ENCODE measurements at places on chromosomes 11 and 22.

- no peak for DNase-seq
Measured at GRCh38 chr22:47091246-47091651, 328.8 kb downstream of the TBC1D22A start.

- DNase-seq: no peak
Measured at GRCh38 chr11:59944720-59945119, 6.5 kb downstream of the OOSP1 start.

DNA sequence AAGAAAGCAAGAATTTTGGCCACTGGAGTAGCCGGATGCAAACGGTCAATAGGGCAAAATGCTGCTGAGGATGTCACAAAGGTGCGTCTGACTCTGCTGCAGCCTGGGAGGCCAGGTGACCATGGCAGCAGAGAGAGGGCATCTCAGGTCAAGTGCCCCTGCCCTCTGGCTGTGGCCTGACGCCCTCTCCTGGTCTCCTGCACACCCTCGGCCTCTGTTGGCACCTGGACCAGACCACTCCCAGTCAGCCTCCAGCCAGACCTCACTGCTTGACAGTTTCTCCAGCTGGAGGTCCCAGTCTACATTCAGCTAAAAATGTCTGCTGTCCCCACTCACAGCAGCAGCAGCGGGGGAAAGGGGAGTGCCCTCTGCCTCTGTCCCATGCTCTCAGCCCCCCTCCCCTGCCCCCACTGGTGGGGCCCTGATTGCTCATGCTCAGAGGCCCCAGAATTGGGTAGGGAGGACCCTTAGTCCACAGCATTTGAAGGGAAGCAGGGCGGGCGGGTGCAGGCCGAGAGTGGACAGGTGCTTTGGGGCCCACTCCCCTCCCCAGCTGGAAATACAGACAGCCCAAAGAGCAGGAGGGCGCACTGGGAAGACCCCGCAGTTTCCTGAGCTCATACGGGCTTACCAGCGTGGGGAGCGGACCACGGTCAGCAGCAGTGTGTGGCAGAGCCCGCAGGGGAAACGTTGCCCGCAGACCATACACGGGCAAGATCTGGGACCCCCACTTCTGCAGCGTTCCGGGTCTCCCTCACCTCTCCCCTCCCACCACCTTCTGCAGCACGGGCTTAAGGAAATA, 1.6 kb upstream of the BRSK2 start:
- no peak for DNase-seq

GRCh38 chr11:1529774-1530173, 42.3 kb downstream of the DUSP8 start:
- DNase-seq: no peak

DNA sequence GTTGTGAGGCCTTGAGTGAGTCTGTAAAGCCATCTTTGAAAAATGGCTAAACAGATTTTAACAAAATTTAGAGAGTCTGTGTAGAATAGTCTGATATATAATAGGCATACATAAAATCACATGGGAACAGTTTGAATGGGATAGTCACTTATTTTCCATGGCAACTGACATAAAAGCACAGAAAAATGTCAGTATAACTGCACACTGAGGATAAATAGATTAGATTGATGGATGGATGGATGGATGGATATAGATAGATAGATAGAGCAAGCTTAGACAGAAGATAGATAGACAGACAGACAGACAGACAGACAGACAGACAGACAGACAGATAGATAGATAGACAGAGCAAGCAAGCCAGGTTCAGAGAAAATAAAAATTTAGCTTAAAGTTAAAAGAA, 660.2 kb upstream of the API5 start:
- no peak for DNase-seq

- no peak for DNase-seq
Measured at GRCh38 chr11:73326929-73327811, 19.1 kb downstream of the ARHGEF17 start.

- peak; percentile 64 for DNase-seq
Measured at GRCh38 chr11:72676861-72677341, 2.7 kb upstream of the PDE2A start.

DNA sequence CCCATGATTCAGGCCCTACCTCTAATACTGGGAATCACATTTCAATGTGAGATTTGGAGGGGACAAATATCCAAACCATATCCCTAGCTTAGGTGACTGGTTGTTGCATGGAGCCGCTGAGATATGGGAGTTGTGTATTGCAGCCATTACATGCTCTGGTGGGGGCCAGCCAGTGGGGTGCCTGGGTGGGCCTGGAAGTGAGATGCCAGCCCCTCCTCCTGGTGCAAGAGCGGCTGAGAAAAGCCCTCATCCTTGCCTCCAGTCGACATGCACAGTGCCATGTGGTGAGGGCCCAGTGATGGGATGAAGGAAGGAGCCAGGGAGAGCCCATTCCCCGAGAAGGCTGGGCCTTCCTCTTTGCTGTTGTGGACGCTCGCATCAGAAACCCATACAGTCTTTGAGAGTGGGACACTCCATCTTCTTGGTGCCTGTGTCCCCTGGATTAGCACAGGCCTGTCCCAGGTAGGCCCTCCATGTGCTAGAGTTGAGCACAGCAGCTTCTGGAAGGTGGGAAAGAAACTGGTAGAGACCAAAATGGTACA, 1043.0 kb downstream of the TBC1D22A start:
- DNase-seq: no peak

DNA sequence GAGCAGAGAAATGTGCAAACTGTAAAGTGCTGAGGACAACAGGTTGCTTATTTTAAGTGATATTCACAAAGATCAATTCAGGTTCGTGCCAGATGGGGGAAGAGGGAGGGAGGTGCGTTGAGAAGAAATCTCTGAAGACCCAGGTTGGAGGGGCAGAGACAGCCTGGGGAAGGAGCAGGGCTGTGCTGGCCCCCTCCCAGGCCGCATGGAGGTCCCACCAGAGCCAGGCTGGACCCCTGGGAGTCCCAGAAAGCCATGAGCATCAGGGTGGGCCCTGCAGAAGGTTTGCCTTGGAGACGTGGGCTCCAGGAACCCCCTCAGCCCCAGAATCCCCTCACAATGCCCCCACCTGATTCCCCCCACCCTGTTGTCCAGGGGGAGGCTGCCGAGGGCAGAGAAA, 47.4 kb downstream of the IGLL1 start:
- DNase-seq: no peak

GRCh38 chr11:102244681-102245409, 72.4 kb upstream of the BIRC3 start:
- no peak for DNase-seq

DNA sequence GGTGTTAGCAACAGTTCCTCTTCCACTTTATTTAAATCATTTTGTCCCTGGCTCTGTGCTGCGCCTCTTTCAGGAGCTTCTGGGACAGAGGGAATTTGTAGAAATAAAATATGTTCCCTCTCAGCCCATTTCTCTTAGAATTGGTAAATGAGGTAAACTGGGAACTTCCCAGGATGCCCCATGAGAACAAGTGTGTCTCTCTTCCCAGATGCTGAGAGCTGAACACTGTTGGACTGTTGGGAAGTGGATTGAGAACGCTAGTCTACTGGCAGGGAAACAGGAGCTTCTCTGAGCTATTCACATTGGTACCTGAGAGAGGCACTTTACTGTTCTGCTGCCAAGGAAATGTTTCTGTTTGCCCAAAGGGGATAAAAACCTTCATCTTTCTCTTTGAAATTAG, 4.0 kb downstream of the CRY2 start:
- no peak for DNase-seq

- DNase-seq: no peak
Measured at GRCh38 chr11:82895437-82896091, 4.7 kb downstream of the PRCP start.

GRCh38 chr11:115920092-115920461, 415.9 kb upstream of the CADM1 start:
- DNase-seq: no peak

GRCh38 chr11:44760917-44761550, 34.3 kb downstream of the TSPAN18 start:
- no peak for DNase-seq

DNA sequence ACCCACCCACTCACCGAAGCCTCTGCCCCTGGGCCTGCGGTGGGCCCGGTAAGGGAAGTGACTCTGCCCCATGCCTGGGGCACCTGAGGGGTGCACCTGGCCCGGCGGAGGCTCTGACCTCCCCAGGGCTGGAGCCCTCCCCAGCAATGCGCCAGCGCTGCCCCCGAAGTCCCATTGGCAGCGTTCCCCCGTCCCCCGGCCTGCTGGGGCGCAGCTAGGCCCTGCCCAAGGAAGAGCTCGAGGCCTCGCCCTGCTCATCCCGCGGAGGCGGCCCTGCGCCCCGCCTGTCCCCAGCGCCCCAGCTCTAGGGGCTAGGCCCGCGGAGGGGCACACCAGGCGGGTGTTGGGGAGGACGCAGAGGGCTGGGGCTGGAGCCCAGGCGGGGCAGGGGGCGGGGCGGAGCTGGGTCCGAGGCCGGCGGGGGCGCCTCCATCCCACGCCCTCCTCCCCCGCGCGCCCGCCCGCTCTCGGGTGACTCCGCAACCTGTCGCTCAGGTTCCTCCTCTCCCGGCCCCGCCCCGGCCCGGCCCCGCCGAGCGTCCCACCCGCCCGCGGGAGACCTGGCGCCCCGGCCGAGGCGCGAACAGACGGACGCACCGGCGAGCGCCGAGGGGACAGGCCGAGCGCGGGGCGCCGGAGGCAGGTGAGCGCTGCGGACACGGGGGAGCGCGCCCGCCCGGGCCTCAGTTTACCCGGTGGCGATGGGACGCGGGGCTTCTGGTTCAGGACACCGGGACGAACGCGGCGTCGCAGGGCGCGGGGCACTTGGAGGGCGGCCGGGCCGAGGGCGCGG, at the start of gene EPS8L2:
Gene EPS8L2 (plus strand): TSS at position 586 of the 793 bp plus-strand sequence. CDS start 3,177 bp downstream, outside the sequence.
- DNase-seq: no peak

DNA sequence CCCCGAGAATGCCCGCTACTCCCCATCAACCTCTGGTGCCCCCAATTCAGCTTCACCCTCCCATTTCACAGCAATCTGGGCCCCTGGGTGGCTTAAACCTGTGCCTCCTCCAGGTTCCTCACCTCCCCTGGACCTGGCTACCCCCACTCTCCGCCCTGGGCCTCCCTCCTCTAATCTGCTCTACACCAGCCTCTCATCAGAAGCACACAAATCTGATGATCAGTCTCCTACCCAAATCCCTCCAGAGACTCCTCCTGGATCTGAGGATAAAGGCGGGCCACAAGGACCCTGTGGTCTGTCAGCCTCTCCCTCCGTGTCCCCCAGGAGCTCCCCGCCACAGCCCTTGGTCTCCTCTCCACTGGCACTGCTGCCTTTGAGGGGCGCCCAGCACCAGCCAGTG, 23.2 kb upstream of the IGLL1 start:
- DNase-seq: no peak

- DNase-seq: no peak
Measured at GRCh38 chr11:14544611-14545010, 24.4 kb upstream of the PSMA1 start.

GRCh38 chr11:130413405-130414106, 14.9 kb downstream of the ADAMTS8 start:
- DNase-seq: no peak

DNA sequence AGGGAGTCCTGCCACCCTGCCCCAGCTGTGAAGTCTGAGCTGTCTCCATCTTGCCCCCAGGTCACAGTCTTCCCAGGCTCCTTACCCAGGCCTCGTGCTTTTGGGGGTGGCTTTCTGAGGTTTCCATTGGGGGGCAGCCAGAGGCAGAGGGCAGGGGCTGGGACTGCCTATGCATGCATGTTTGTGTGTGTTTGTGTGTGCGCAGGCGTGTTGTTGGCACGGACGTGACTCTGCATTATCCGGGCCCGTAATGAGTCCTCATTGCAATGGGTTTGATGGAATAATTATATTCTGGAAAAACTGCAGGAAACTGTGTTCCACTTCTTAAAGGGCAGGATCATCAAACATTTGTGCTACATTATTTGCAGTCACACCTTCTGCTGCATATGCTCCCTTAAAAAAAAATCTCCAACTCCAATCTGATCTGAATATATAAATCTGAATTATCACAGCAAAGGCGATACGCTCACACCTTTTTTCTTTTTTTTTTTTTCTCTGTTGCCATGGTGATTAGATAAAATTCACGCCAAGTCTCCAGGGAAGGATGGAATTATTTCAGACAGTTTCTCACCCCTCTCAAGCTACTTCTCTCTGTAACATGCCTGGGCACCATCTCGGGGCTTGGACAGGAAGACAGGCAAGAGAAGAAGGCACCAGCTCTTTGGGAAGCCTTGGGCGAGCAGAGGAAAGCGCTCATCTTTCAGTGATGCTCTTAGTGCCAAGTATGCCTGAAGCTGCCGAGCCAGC, 45.9 kb downstream of the DSCAML1 start:
- no peak for DNase-seq

GRCh38 chr11:76677458-76677765, 6.9 kb upstream of the LRRC32 start:
- no peak for DNase-seq

DNA sequence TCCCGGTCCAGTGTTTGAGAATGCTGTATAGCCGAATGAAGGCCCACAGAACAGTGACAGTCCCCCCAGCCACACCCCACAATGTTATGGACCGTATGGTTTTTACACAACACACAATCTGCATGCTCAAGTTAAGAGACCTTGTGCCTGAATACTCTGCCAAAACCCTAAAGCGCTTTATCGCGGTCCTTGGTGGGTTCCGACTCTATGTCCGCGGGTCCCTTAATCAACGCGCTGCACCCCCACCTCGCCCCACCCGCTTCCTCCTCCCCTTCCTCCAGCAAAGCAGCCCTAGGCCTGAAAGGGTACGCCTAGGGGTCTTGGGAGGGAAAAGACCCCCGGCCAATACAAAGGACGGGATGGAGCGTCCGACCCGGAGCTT, 442 bp downstream of the COPB1 start:
- peak; percentile 18 for DNase-seq

All from stimulated activated CD4-positive, alpha-beta T cell treated with anti-CD3 and anti-CD28 coated beads, Interleukin-1b, Interleukin-23, amount 100 ng/mL, for 4 hours (primary cell).